ENCODE measurements at places on chromosomes 2 and 18. TPM values are rescaled to one million over a fixed set of nuclear protein-coding genes. Genes with fewer than 3 reads are reported as not detected.

Gene PDCL3
- 39.7 TPM for total RNA-seq

Gene DSG1
- total RNA-seq: not detected

Gene CNTNAP5
- total RNA-seq: not detected

Gene LRRC30
- not detected for total RNA-seq

Gene FZD7
- total RNA-seq: 6.2 TPM

Gene CYTIP
- total RNA-seq: not detected

Gene MARCHF7
- 71.5 TPM for total RNA-seq

Gene PDE1A
- total RNA-seq: 0.17 TPM

Gene MARCO
- total RNA-seq: 0.36 TPM

Gene ASNSD1
- 30.8 TPM for total RNA-seq

Gene CRYGD
- total RNA-seq: not detected

Gene VSNL1
- total RNA-seq: not detected

Gene PTPRM
- total RNA-seq: 33.0 TPM

Gene FBXO15
- total RNA-seq: 0.29 TPM

Gene TMEM163
- total RNA-seq: not detected

Gene PRKAG3
- not detected for total RNA-seq

Gene SP5
- not detected for total RNA-seq

Gene MEIS1
- total RNA-seq: 1.8 TPM

Gene ANKRD53
- total RNA-seq: not detected

Gene DLX1
- 2.4 TPM for total RNA-seq

All from A549 treated with GW870086 at 1 μM for 4 hours (cell line).